ENCODE measurements at places on chromosomes 2 and 18. TPM values are rescaled to one million over a fixed set of nuclear protein-coding genes. Genes with fewer than 3 reads are reported as not detected.

LAMA3 gene
- total RNA-seq, result 44.4 TPM

AGXT gene
- not detected for total RNA-seq

MRPL30 gene
- total RNA-seq, result 50.1 TPM

MTCL1 gene
- total RNA-seq, result 29.6 TPM

TLX2 gene
- total RNA-seq, result 3.8 TPM

TUBA4B gene
- not detected for total RNA-seq

STPG4 gene
- total RNA-seq, result 6.5 TPM

DNA sequence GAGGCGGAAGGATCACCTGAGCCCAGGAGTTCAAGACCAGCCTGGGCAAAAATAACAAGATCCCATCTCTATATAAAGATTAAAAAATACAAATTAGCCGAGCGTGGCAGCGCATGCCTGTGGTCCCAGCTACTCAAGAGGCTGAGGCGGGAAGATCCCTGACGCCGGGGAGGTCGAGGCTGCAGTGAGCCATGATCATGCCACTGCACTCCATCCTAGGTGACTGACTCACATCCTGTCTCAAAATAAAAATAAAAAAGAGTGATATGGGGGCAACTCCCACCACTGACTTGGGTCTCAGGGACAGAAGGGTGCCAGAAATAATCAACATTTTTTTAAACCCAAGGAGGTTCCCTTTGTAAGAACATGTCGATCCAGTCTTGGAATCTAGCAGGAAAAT, 37.6 kb downstream of the ZNF516 start:
- DNase-seq, result no peak

GRCh38 chr2:189544318-189545042, 36.1 kb downstream of the SLC40A1 start:
- no peak for DNase-seq

- DNase-seq, result no peak
Measured at GRCh38 chr2:224666951-224667553, 49.1 kb downstream of the CCDC195 start.

- DNase-seq, result peak; percentile 85
Measured at GRCh38 chr2:112623913-112624777, 21.6 kb upstream of the SLC20A1 start.

GRCh38 chr2:240396623-240397541, 38.6 kb upstream of the GPC1 start:
- no peak for DNase-seq

DNA sequence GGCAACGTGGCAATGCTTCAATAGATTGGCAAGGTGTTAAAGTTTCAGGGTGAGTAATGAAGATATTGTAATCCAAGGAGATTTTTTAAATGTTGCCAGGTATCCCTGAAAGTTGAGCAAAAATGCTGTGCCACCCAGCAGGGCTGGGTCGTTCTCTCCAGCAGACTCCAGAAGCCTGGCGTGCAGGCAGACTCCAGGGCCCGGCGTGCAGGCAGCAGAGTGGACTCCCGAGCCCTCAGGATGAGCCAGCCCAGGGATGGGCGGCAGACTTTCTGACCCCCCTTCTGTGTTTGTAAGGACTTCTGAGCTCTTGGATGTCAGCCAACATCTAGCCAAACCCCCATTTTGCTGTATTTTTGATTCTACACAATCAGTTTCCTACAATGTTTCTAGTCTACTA, 289.1 kb downstream of the ZNF516 start:
- no peak for DNase-seq

Measured in PC-9 (cell line).